Epithelial cell of proximal tubule (primary cell): ENCODE measurements at places on chromosomes 11 and 22.

DNA sequence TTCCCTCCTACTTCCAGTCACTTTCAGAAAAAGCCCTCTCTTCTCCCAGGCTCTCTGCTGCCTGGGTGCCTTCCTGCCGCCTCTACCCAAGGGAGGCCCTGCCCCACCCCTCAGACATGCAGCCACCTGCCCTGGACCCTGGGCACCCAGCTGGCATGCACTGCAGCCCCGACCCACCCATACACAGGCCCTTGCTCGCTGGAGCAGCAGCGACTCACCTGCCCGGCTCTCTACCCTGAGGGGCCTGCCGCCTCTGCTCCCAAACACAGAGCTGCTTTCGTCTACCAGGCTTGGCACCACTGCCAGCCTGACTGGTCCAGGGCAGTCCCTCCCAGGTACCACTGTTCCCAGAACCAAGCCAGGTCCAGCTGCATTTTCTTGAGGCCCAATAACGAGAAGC is 1.2 kb upstream of the TSSK2 start:
- no peak for DNase-seq

DNA sequence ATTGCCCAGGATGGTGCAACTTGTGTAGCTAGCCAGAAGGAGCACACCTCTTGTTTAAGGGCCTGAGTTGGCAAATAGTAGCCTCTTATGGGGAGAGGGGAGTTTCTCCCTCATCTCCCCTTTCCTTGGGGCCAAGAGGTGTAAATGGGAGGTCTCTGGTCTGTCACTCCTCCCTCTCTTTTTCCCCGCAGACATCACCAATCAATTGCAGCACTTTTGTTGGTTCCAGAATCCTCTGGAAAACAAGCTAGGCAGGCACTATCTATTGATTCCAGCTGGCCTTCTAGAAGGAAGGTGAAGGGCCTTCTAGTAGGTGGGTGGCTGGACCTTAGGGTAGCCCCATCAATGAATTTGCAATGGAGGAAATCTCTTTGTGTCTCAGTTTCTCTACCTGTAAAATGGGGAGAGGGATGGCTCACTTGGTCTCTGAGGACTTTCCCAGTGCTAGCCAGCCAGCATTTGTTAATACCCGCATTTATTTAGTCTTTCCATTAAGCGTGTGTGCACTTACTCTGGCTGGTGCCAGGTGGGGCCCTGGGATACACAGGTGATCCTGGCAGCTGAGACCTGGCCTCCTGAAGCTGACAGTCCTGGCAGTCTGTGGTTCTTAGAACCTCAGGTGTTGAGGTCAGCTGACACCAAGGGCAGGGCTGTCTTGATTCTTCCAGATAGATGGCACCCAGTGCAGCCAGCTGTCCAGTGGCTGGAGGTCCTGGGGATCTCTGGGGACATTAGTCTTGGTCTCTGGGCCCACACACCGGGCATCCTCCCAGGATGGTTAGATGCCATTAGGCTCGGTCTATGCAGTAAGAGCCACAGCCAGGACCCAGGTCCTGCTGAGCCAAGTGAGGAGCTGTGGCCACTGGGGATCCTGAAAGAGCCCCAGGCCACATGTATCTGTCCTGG is 51.7 kb downstream of the TSPAN18 start:
- DNase-seq = no peak

- no peak for DNase-seq
These were observed 10.9 kb downstream of the TMPRSS5 start for GRCh38 chr11:113695207-113695606.

- no peak for DNase-seq
These were observed 19.7 kb downstream of the RAB30 start for GRCh38 chr11:83051760-83052671.

- no peak for DNase-seq
These were observed 92.2 kb downstream of the NTM start for GRCh38 chr11:131462622-131463021.

DNA sequence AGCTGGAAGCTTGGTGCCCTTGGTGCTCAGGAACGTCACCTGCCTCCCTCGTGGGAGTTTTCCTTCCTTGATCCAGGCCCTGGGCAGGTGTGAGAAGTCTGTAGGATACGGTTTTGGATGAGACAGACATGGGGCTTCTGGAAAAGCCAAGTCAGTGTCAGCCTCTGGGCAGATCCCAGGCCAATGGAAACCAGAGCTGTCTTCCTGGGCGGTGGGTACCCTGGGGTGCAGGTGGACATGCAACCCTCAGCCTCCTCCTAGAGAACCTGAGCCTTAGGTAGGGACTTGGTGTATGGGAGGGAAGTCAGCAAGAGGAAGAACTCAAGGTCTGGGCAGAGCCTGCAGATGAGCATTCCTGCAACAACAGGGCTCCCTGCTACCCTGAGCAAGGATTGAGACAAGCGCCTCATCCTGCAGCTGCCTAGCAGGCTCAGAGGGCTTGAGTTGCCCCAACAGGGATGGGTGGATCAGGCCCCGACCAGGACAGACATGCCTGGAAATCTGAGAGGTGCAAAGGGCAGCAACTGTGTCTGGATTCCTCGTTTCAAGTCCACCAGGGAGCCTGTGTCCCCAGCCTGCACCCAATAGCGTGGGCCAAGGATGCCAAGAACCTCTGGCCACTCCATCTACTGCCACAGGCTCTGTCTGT is 37.6 kb upstream of the SYT13 start:
- no peak for DNase-seq

- no peak for DNase-seq
These were observed 112.1 kb upstream of the FGF3 start for GRCh38 chr11:69931060-69931910.

DNA sequence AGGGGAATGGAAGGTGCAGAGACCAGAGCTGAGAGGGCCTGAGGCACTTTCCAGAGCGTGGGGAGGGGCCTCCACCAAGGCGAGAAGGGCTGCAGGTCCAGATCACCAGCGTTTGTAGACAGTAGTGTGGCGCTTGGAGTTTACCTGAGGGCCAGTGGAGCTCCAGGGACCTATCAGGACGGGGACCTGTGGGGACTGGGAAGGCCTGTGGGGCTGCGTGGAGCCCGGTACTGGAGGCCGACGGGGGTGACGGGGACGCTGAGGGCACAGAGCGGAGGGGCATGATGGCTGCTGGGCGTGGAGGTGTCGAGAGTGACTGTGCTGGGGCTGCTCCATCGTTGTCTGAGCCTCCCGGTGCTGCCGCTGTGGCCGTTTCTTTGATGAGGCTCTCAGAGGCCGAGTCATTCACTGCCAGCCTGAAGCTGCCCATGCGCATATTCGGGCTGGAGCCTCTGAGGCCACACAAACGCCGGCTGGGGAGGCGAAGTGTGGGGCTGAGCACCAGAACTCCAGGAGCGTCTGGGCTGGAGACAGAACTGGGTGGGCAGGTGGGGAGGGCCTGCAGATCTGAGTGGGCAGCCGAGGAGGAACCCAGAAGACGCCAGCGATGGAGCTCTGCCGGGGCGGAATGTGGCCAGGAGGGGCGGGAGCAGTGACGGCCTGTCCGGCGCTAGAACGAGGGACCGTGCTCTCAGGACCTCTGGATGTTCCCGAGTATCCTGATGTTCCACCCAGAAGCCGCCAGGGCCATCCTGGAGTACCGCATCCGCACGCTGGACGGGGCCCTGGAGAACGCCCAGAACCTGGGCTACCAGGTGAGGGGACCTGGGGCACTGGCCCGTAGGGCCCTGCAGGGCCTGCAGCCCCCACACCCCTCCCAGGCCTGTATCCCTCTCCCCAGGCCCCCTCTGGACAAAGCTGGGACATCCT is 2.6 kb downstream of the PGGHG start:
- DNase-seq = no peak

DNA sequence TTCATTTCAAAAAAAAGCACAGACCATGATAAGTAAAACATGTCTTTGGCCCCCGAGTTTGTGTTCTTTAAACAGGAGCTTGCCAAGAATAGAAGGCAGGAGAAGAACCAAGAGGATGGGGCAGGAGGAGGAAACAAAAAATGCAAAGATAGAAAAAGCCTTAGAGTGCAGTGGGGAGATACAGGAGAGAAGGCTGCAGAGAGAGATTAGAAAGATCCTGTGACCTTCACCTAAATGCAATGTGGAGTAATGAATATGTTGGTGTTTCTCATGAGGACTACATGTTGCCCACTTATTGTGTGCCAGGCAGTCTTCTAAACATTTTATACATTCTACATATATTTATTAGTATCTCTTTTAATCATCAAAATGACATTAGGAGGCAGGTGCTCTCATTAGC is 2.3 kb upstream of the APLNR start:
- DNase-seq = no peak

DNA sequence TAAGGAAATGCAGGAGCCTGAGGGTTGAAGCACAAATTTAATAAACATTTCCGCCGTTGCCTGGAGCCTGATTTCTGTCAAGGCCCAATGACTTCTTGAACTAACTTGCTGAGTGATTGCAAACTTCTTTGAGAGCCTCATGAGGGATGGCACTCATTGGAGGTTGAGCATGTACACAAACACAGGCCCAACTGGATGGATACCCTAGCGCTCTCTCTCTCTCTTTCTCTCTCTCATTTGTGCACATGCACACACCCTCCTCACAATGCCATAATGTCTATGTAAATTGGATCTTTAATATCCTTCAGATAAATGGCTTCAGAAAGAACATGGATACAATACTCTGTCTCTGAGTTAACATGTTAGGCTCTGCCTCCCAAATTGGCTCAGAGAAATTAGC is 597.7 kb upstream of the CADM1 start:
- no peak for DNase-seq

- no peak for DNase-seq
These were observed 72.4 kb downstream of the ZNRF3 start for GRCh38 chr22:28955817-28956216.

GRCh38 chr11:120752668-120753067 is 241.1 kb downstream of the GRIK4 start:
- no peak for DNase-seq

- DNase-seq = no peak
These were observed 163.6 kb downstream of the GRIK4 start for GRCh38 chr11:120675171-120675570.

- peak; percentile 82 for DNase-seq
These were observed 32.7 kb downstream of the ARHGAP42 start for GRCh38 chr11:100719809-100720221.

DNA sequence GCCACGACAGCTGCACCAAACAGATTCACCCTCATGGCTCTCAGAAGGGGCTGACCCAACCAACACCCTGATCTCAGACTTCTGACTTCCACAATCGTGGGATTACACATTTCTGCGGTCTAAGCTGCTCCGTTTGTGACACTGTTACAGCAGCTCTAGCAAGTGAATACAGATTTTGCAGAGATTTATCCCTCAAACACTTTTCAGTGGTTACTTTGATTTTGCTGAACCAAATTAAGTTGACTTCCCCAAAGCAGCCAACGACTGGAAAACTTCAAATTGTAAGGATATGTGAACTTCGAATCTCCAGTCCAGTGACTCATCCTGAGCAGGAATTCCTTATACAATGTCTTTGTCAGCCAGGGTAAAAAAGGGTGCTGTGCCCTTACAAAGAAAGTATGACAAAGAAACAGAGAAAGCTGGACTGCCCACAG is 14.8 kb upstream of the INCENP start:
- peak; percentile 41 for DNase-seq

DNA sequence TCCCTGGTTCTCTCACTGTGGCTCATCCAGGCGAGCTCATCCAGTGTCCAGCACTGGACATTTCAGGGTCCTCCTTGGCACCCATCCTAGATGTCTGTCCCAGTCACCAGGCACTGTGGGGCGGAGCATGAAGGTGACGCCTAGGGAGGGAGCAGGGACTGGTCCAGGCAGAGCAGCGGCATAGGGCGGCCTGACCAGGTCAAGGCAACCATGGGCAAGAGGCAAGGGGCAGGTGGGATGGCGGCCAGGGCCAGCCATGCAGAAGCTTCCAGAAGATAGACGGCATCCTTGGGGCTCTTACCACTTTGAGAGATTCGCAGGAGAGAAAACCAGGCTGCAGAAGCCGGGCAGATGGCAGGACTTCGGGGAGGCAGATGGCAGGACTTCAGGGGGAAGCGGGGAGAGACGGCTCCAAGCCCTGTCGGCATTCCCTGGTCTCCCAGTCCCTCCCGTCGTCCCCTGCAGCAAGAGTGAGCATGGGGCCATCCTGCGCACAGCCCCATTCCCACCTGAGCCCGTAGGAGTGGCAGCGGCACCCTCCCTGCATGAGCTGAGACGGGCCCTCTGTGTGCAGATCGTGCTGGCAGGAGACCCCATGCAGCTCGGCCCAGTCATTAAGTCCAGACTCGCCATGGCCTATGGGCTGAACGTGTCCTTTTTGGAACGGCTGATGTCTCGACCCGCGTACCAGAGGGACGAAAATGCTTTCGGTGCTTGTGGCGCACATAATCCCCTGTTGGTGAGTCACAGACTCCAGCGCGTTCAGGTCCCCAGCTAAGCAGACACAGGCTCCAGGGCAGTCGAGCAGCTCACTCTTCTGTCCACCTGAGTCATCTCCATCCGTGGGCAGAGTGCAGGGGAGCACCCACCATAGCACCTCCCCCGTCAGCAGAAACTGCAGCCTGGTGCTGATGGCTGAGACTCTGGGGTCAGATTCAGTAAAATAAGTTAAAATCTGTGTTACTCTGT is 20.1 kb upstream of the PANX2 start:
- no peak for DNase-seq

GRCh38 chr22:37610480-37611129 is 2.0 kb downstream of the GGA1 start:
- DNase-seq = no peak

- no peak for DNase-seq
These were observed 46.9 kb downstream of the PHF21B start for GRCh38 chr22:44962741-44963454.

DNA sequence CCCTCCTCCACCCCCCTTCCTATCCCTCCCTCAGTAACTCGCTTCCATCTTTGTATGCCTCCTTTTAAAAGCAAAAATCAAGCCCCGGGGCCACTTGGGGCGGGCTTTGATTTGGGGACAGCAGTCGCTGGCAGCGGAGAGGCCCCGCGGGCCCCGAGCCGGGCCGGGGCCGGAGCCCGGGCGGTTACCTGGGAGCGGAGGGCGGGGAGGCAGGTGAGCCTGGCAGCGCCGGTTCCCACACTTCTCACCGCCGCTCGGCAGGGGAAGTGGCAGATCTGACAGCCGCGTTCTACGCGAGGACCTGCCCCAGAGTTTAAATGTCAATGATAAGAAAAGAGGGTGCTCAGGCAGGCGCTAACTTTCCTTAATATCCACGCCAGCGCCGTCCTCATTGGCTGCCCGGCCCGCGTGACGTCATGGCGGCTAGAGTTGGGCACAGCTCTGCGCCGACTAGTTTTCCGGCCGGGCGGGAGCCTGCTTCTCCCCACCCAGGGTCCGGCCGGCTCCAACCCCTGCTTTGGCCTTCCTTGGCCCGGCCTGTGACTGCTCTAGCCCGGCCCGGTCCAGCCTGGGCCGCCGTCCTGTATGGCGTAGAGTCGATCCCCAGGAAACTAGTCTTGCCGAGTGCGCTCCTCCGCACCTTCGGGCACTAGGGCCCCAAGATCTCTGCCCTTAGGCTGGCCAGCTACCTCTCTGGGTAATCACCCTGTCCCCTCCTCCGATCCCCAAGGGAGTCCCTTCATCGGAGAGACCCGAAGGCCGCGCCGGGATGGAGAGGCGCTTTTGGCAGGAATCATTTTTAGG is 6.7 kb upstream of the PAX6 start:
- DNase-seq = no peak
